ENCODE measurements at places on chromosomes 3 and 15. TPM values are rescaled to one million over a fixed set of nuclear protein-coding genes. Genes with fewer than 3 reads are reported as not detected.

DNA sequence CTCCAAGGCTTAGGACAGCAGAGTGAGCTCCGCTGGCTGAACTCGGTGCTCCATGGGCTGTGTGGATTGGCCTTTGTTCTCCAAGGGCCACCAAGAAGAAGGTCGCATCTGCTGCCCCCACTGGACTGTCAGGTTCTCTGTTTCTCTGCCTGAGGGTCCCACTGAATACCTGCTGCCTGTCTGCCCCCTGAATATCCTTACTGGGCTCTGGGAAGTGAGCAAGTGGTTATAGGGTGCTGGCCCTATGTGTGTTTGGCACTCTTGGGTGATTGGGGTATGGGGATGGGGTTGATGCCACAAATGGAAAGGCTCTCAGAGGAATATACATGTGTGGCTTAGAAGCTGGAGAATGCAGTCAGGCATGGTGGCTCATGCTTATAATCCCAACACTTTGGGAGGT, 82.3 kb downstream of the THSD4 start:
- DNase-seq = no peak

The CCDC33 gene
- total RNA-seq = 0.27 TPM

GRCh38 chr3:133442518-133442917, 42.7 kb downstream of the BFSP2 start:
- DNase-seq = no peak

GRCh38 chr3:160765211-160765610, 9.2 kb downstream of the PPM1L start:
- DNase-seq = no peak

GRCh38 chr3:124658270-124658669, 72.0 kb upstream of the UMPS start:
- no peak for DNase-seq

The ENTPD3 gene
- 5.3 TPM for total RNA-seq

All from cerebellum (tissue), 4 donors.